Fibroblast of skin of right biceps (primary cell): ENCODE measurements at places on chromosomes 12 and 14.

DNA sequence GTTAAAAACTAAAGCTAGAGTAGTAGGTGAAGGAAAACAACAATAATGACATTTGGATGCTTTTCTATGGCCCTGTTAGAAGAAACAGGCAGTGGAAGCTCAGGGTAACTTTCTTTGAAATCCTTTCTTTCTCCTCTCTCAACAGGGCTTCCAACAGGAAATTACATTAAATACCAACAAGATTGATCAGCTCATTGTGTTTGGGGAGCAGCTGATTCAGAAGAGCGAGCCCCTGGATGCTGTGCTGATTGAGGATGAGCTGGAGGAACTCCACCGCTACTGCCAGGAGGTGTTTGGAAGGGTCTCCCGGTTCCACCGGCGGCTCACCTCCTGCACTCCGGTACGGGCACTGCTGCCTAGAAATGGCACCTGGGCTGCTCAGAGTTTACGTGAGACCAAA is 81.5 kb downstream of the ESR2 start:
- DNase-seq: no peak

DNA sequence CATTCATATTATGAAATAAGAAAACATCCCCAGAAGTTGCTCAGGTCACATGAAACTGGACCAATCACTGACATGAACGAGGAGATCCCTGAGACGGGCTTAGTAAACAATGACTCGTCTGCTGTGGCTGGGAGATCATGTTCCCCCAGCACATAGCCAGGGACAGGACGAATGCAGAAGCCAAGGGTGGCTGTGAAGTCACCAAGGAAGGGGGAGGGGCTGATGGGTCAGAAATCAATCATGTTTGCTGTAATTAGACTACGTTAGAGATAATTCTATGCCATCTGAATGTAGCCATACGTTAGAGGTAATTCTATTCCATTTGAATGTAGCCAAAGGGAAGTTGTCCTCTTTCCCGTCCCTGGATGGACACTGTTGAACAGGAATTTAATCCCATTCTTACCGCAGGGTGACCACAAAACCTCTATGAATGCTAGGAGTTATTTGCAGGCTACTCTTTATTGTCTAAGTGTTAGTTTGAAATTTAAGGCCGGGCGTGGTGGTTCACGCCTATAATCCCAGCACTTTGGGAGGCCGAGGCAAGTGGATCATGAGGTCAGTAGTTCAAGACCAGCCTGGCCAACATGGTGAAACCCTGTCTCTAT is 332.9 kb downstream of the TMEM132D start:
- DNase-seq: no peak

GRCh38 chr12:66633676-66634075 is 45.2 kb downstream of the GRIP1 start:
- DNase-seq: peak; percentile 15

GRCh38 chr14:95537298-95538089 is 2.6 kb downstream of the GLRX5 start:
- DNase-seq: no peak

GRCh38 chr12:56341616-56342015 is 2.9 kb downstream of the IL23A start:
- DNase-seq: no peak

DNA sequence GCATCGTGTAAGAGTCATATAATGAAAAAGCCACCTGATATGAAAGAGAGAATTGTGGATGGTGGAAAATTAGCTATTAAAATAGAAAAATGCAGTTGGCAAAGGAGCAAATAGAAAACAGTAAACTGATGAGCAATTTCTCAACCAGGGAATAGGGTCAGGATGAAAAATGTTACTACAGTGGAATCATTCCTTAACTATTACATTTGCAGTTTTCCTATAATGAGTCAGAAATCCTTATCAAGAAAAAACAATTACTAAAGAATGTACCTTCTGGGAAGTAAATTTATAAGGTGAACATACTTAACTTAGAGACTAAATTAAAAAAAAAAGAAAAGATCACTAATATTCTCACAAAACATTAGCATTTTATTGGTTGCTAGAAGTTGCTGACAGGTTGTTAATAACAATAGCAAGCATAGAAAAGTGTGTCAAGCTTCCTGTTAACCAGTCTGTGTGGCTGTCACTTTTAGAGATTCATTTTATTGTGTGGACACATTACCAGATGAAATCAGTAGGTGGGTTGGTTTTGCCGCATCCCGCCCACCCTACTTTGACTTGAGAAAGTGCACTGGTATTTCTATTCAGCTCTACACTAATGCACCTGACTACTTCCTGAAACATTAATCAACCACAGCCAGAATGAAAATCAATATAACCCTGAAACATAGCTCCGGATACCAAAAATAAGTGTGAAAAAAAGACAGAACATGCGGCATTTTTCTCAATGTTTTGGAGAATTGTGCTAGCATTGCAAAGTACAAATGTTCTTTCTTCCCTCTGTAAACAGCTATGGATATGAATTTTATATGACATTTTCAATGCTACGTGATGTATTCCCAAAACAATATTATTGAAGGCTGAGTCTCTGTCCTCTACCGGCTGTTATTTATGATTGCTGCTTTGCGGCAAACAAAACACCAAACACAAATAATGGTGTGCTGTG is 576.7 kb downstream of the SLC16A7 start:
- DNase-seq: peak; percentile 57

- no peak for DNase-seq
These were observed 19.5 kb downstream of the TMED10 start for GRCh38 chr14:75156901-75157300.

- no peak for DNase-seq
These were observed 25.8 kb upstream of the MSI1 start for GRCh38 chr12:120394483-120395367.

- DNase-seq: no peak
These were observed 992.7 kb upstream of the USP15 start for GRCh38 chr12:61267474-61267873.

GRCh38 chr12:113397497-113398197 is 6.0 kb downstream of the SDS start:
- DNase-seq: no peak

DNA sequence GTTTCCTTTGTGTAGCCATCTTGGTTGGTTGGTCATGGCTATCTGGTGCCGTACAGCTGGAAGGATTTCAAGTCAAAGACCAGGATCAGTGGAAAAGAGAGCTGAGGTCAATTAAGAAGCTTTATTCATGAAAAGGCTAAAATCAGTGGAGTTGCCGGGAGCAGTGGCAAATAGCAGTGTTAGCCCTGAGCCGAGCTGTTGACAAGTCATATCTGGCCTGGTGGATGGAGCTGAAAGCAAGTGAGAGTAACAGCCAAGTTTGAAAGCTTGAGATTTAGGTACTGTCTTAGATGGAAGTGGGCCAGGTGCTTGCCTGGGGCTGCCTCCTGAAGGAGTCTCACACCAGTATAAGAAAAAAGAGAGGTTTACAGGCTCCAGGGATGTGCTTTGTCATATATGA is 9.0 kb downstream of the BATF start:
- DNase-seq: no peak

DNA sequence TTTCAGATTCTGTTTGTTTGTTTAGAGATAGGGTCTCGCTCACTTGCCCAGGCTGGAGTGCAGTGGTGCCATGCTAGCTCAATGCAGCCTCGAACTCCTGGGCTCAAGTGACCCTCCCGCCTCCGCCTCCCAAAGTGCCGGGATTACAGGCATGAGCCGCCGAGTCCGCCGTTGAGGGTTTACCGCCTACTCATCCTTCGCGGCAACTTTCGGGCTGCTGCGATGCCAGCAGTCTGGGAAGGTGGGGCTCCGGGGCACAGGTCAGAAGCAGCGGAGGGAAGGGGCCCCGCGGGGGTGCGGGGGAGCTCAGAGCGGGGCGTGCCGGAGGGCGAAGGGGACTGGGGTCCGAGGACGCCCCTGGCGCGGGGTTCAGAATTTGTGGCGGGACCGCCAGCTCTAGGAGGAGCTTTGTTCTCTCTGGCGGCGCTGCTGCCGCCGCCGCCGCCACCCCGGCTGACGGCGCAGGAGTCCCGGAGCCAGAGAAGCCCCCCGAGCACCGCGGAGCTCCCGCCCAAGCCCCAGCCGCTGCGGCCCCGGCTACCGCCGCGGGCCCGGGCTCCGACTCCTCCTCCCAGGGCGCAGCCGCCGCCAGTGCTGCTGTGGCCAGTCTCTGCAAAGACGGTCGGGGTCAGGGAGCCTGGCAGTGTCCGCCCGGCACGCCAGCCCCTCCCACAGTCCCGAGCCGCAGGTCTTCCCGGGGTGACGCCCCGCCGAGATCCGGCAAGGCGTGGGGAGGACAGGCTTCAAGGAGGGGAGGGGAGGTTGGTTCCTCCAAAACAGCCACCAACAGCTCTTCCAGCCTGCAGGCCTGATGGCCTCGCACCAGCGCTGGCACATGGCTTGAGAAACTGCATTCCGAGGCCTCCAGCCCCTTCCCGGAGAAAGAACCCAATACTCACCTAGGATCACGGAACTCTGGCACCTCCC is 10.9 kb upstream of the KRT77 start:
- DNase-seq: no peak

DNA sequence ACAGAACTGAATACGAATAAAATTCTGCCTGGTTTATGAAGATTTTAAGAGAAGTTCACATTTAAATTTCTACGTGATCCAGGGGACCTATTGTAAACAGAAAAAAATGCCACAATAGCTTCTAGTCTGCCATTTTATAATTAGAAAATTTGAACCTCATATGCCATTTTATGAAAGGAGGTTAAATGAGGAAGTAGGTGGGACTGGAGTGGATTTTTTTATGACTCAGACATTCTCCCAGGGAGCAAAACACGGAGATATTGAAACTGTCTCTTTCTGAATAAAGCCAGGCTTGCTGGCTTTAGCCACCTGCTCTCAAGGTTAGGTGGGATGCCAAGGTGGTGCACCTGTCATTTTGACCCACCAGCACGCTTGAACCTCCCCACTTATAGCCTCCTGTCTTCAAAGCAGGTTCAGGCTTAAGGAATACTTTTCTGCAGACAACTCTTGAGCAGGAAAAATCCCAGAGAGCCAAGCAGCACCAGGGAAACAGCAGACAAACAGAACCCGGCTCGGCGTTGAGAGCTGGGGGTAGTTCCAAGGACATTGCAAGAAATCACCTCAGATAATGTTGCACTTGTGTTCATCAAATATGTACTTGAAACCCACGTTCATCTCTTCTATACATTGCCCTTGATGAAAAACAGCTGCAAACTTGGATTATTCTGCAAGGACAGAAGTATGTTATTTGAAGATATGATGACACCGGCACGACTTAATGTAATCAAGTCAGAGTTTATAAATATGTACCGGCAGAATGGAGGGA is 203.7 kb downstream of the PPM1H start:
- DNase-seq: peak; percentile 81

DNA sequence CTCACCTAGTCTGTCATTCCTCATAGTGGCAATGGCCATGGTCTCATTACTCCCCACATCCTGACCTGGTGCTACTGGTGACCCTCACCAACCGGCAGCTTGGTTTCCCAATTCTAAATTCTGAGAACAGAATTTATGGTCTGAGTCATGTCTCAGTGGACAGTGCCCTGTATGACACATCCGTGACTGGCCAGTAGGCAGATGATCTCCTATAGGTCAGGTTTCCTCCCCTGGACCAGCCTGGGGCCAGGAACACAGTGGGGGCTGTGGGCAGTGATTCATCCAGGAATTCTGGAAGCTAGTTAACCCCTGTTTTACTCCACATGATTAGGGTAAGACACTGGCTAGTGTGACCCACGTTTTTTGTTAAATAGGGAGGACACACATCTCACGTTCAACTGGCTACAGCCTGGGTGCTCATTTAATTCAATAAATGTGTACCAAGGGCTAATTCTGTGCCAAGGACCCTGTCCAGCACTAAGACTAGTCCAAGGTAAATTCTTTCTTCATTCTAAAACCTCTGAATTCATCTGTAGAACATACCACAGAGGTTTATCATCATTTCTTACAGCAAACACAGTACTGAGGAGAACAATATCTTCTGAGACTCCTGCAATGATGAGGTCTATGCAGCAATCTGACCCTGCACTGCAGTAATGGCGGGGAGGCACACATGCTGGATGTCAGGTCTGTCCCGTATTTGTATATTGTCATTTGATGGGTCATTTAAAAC is 249.6 kb upstream of the TBX3 start:
- DNase-seq: peak; percentile 85

DNA sequence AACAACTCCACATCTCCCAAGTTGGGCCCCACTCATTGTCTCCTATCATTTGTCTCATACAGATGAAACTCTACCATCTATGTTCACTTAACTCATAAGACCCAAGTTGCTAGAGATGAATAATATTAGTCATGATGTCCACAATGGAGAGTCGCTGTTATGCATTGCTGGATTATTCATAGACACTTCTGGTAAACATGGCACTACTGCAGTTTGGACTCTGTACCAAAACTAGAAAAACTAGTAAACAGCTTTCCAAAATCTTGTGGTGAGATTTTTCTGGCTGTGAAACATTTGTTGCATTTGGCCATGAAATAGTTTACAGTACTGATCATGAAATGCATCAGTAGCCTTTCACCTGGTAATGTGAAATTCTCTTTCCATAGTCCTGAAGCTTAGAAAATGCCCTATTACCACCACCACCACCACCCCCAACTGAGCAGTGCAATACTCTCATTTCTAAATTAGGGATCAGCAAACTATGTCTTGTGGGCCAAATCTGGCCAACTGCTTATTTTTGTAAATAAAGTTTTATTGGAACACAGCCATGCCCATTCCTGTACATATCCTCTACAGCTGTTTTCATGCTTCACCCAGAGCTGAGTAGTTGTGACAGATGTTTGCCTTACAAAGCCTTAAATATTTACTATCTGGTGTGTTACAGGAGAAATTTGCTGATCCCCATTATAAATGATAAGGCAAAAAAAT is 236.5 kb downstream of the DPF3 start:
- no peak for DNase-seq

- DNase-seq: no peak
These were observed 77.5 kb upstream of the KICS2 start for GRCh38 chr12:64299628-64300027.

DNA sequence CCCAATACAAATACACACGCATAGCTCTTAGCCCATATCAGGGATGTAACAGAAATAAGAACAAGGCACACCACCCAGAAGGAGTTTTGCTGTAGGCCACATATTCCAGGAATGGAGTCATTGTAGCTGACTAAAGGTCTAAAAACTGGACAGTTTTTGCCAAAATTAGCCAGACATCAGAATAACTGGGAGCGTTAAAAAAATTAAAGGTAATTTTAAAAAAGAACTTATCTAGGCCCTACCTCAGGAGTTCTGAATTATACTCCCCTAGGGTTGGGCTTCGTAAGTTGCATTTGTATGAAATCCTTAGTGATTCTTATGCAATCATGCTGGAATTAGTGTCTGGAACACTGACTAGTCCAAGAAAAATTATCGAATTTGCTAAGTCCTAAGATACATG is 987.7 kb downstream of the GALC start:
- peak; percentile 63 for DNase-seq

DNA sequence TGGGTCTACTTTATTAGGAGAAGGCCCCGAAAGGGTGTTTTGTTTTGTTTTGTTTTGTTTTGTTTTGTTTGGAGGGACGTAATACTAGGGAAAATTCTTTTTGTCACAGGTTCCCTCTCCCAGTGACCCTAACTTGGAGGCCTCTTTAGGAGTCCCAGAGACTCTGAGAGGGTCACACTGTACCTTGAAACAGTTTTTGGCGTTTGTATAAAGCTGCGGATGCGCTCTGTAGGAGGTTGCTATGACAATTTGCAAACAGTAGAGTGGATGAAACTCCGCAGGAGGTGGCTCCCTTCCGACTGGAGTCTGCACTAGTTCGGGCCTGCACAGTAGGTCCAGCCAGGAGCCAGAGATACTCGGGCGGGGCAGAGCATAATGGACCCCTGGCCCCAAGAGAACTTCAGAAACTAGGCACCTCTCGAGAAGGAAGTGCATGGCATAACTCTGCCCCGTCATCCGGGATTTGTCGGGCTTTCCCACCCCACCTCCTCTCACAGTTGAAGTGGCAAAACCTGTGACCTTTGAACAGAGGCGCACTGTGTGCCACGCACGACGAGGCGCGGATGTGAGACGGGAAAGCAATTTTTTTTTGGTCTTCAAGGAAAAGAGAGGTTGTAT is 1.3 kb upstream of the DYRK2 start:
- no peak for DNase-seq
